ENCODE measurements at places on chromosomes 7 and 10.

DNA sequence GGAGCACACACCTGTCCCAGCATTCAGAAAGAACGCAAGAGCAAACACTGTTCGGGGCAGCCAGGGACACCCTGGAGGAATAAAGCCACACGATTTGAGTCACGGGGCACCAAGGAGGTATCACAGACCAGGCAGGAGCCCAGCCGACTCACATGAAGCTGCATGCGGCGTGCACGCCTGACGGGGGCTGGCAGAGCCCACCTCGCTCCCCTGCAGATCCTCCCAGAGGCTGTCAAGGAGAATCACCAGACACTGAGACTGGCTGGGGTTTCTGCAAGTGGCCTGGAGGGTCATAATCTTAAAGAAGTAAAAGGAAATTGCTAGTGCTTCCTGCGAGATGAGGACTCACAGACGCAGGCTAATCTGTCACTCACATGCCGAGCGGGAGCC lies 61.6 kb downstream of the TCERG1L start:
- no peak for DNase-seq

DNA sequence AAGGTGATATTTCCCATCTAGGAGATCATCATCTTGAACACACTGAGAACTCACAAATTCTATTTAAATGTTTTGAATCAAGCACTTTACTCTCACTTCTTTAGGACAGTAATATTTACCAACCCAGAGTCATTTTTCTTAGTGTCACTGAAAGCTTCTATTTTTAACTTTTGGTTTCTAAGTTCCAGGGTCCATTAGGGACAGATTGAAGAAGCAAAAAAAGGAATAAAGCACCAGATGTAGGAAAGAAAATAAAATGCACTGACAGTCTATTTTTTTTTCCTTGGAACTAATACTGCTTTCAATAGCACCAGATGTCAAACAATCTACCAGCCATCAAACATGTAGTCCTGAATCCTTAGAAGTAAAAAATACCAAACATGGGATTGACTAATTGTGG lies 526.7 kb upstream of the LRRN3 start:
- no peak for DNase-seq

DNA sequence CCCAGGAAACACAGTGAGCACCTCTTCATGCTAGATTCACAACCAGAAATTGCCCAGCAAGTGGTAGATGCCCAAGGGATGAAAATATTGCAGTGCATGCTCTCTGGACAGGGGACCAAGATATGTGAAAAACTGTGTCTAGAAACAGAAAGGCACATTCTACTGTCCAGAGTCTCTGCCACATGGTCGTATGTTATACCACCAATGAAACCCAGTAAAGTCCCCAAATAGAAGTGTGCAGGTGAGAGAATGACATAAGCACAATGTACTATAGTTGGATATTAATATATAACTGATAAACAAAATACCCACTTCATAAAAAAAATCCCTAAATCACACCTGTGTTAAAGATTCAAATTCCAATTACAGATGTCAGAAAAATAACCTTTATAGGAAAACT lies 43.8 kb downstream of the RASGEF1A start:
- DNase-seq: no peak

GRCh38 chr7:82244947-82245517 lies 198.5 kb downstream of the CACNA2D1 start:
- DNase-seq: no peak

- no peak for DNase-seq
These were observed 84.1 kb upstream of the GJD4 start for GRCh38 chr10:35520996-35521395.

GRCh38 chr7:131222171-131222570 lies 105.5 kb upstream of the MKLN1 start:
- no peak for DNase-seq

DNA sequence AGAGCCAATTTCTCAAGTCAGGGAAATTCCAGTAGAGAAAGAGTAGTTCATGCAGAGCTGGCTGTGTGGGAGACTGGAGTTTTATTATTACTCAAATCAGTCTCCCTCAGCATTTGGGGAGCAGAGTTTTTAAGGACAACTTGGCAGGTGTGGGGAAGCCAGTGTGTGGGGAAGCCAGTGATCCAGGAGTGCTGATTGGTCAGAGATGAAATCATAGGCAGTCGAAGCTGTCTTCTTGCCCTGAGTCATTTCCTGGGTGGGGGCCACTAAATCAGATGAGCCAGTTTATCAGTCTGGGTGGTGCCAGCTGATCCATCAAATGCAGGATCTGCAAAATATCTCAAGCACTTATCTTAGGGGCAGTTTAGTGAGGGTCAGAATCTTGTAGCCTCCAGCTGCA lies 194.6 kb upstream of the NRG3 start:
- DNase-seq: no peak

GRCh38 chr7:112080441-112080840 lies 125.8 kb downstream of the DOCK4 start:
- DNase-seq: no peak

DNA sequence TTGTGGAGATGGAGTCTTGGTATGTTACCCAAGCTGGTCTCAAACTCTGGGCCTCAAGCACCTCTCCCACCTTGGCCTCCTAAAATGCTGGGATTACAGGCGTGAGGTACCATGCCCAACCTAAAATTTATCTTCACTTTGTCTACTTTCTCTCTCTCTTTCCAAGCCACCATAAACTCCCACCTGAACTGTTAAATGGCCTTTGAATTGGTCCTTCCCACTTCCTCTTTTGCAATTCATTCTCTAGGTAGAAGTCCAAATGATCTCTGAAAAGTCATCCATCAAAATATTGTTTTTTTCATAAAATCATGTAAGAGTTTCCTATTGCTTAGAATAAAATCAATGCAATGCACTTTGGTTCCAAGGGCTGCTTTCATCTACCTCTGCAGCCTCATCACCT lies 90.1 kb upstream of the CELF2 start:
- DNase-seq: no peak

DNA sequence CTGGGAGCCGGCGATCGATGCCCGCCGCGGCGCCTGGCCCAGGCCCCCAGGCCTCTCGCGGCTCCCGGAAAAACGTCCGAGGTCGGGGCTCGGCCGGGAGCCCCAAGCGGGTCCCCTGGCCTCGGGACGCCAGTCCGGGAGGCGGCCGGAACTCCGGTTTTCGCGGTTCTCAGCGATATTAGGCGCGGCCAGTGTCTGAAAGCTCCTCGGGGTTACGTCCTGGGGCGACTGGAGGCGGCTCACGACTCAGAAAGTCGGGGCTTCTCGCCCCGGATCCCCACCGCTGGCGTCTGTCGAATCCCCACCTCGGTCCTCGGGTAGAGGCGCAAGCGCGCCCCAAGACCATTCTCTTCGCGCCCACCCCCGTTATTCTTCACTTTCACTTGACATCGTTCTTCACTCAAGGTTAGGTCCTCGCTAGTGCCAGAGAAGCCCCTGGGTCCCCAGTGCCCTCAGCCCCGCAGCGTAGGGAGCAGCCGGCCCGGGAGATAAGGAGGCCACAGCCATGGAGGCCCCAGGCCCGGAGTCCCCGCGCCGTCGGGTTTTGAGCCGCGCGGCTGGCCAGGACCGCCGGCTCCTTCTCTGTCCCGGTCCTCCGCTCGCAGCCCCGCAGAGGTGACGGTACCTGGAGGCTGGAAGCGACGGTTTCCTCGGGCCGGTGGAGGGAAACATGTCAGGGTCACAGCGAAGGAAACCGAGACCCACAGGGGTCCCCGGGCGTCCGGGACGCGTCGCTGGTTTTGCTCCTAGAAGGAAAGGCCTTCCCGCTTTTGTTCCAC lies 35.2 kb upstream of the EBLN1 start:
- peak; percentile 6 for DNase-seq

- DNase-seq: no peak
These were observed 22.2 kb downstream of the CADPS2 start for GRCh38 chr7:122864016-122864415.

- DNase-seq: no peak
These were observed 452 bp upstream of the TMEM140 start for GRCh38 chr7:135147341-135147898.

DNA sequence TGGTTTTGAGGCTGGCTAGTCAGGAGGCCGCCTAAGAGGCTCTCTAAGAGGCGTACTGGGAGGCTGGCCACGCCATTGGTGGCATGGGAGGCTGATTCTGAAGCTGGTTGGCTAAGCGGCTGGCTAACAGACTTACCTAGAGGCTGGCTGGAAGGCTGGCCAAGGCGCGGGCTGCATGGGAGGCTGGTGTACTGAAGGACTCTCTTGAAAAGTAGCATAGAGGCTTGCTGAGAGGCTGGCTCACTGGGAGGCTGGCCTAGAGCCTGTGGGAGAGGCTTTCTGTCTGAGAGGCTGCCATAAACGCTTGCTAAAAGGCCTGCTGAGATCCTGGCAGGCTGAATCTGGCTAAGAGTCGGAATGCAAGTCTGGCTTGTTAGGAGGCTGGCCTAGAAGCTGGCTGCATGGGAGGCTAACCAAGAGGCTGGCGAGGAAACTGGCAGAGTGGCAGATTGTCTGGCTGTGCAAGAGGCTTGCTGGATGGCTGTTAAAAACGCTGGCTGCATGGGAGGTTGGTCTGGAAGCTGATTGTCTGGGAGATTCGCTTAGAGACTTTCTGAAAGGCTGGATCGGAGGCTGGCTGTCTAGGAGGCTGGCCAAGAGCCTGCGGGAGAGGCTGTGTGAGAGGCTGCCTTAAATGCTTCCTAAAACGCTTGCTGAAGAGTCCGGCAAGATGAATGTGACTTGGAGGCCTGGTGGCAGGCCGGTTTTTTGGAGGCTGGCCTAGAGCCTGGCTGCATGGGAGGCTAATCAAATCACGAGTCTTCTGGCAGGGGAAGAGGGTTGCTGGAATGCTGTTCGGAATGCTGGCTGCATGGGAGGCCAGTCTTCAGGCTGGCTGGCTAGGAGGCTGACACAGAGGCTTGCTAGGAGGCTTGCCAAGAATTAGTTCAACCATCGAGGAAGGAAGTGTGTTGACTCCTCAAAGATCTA lies 134.2 kb downstream of the OR13A1 start:
- no peak for DNase-seq

DNA sequence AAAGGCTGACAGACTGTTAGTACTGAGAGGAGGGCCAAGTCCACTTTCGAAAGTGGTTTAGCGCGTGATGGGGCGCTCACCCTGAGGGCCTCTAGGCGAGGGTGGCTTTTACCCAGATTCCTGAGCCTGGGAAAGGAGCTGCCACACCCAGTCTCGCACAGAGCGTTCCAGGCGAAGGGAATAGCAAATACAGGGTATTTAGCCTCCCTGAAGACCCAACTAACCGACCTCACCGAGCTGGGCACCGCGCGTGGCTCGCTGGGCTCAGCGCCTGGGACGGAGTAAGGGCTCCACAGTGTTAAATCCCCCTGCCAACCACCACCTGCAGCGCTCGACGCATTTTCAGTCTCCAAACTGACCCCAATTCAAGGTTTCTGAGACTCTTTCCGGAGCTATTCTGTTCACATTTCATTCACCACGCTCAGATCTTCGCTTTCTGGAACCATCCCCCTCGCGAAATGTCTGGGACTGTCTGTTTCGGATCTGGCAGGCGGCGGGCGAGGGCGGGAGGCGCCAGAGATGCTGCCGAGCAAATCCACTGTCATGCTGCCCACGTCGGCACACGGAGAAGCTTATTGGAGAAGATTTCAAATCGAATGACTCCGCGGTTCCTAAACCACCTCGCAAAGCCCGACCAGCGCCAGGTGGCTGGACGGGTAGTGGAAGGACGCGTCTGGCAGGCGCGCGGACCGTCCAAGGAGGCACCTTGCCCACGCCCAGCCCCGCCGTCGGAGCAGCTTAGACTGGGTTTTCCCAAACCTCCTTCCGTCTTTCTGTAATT lies 1.4 kb upstream of the OSBPL3 start:
- peak; percentile 23 for DNase-seq

DNA sequence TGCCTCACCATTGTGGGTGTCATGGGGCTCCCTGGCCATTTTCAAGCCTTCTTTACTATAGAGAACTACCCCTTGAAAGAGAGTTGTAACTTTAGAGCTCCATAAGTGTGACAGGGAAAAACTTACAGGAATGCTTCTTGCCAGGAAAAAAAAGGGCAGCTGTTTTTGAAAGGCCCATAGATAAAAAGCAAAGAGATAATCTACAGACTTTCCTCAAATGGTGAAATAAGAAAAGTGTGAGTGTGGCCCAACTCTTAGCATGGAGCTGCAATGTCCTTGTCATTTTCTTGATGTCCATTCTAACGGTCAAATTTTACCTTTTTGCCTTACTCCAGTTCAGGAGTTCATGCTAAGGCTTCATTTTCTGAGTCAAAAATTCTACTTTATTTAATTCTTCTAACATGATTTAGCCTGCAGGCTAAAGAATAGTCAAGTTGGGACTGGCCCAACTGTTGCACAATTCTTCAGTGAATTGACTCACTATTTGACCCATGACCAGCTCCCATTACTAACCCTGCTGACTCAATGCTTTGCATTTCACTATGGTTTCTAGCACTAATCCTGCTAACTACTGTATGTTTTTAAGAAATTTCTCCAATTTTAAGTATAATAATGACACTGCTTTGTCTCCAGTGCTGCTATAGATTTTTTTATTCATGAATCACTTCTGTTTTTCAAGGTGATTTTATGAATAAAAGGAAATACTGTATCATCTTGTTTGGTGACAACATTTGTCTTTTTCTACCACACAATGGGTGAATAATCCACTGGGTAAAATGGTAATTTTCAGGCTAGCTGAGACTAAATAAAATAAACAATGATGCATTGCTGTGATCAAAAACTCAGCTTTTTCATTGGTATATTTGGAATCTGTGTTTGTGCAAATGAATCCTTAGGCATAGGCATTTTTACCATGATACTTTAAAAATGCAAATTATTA lies 41.4 kb upstream of the SGCE start:
- DNase-seq: no peak

GRCh38 chr10:48343921-48344598 lies 37.6 kb downstream of the MAPK8 start:
- DNase-seq: no peak

GRCh38 chr10:119724593-119725516 lies 995 bp upstream of the INPP5F start:
- no peak for DNase-seq

- no peak for DNase-seq
These were observed 757 bp upstream of the GRID1 start for GRCh38 chr10:86367152-86367951.

DNA sequence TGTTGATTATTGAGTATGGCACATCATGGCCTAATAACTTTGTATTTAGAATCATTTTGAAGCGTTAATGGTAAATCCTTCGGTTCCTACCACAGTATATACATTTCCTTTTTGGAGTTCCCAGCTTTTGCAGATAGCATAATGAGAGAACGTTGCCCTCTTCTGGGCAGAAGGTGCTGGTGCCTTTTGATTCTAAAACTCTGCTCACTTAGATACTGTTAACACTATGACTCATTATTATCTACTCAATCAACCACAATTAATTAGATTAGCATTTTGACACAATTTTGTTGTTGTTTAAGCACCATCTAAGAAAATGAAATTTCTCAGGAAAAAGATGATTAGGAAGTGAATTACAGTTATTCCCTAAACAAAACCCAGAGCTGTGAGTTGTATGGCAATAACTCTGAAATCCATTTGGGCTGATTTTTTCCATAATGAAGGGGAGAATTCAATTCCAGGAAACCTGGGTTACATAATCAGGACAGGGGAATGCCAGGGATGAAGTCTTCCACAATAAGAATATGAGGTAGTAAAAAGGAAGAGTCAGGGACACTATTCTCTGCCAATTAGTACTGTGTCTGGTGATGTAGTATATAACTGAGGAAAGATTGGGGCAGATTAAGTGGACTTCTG lies 11.5 kb upstream of the DLD start:
- DNase-seq: peak; percentile 13
